ENCODE measurements at places on chromosomes 3 and 15.

DNA sequence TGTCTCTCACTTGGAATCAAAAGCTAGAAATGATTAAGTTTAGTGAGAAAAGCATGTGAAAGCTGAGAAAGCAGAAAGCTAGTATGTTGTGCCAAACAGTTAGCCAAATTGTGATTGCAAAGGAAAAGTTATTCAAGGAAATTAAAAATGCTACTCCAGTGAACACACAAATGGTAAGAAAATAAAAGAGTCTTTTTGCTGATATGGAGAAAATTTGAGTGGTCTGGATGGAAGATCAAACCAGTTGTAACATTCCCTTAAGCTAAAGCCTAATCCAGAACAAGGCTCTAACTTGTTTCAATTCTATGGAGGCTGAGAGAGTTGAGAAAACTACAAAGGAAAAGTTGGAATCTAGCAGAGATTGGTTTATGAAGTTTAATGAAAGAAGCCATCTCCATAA lies 11.8 kb downstream of the ADGRG7 start:
- DNase-seq, result no peak

- DNase-seq, result no peak
These were observed 119.5 kb downstream of the TMEM108 start for GRCh38 chr3:133157716-133158115.

- no peak for DNase-seq
These were observed 201.3 kb downstream of the ABHD5 start for GRCh38 chr3:43892061-43892460.

GRCh38 chr3:124928333-124929202 lies 6.0 kb downstream of the MUC13 start:
- peak; percentile 45 for DNase-seq

DNA sequence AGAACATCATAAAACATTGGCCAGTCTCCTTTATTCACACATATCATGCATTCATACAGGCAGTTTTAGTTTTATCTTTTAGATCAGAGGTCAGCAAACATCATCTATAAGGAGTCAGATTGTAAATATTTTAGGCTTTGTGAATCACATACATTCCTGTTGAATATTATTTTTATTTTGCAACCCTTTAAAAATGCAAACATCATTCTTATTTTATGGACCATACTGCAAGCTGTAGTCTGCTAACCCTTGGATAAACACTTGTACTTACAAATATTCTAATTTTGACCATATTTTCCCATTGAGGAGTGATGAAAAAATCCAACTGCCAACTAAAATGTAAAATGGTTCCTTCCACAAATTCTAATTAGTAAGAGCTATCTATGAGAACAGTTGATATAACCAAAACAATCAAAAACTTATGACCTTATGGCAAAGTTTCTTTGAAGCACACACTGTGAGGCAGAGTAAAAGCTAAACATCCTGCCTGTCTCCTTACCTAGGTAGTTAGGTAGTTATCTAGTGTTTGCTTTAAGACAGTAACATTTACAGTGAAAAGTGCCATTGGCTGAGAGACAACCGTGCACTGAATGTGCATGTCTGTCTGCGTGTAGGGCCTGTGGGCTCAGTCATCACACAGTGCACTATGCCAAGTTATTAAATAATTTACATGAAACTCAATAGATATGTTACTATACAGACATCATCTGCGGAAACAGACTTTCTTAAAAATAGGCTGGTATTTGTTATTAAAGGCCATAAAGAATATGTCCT lies 57.7 kb downstream of the PIK3R4 start:
- DNase-seq, result no peak

- no peak for DNase-seq
These were observed 43.6 kb upstream of the KLF13 start for GRCh38 chr15:31283043-31283442.

GRCh38 chr3:33383951-33384350 lies 56.3 kb downstream of the UBP1 start:
- no peak for DNase-seq

DNA sequence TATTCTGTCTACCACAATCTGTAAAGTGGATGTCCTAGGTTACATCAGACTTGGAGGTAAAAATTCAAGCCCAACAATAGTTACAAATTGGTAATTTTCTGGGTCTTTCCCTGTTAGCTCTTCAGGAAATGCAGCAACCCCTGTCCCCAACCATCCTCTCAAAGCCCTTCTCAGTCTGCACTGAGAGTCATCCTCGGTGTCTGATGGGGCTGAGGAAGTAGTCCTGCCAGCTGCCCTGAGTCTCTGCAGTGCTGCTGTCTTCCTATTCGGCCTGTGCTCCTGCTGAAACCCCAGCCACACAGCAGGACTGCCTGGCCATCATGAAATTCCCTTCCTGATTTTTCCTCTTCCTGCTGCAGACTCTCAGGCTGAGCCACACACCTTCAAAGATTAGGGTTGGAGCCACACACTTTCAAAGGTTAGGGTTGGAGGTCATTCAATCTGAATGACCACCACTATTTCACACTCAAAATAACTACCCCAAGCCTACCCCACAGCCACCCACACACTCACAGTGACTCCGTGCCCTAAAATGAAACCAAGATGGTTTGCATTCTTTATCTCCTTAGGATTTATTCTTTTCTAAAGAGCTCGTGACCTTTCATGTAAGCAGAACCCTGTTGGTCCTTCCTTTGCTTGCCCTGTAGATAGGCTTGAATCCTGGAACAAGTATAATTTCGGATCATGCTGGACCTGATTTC lies 17.6 kb downstream of the TRIM42 start:
- DNase-seq, result no peak

- no peak for DNase-seq
These were observed 43.5 kb downstream of the FMN1 start for GRCh38 chr15:33150971-33151370.

DNA sequence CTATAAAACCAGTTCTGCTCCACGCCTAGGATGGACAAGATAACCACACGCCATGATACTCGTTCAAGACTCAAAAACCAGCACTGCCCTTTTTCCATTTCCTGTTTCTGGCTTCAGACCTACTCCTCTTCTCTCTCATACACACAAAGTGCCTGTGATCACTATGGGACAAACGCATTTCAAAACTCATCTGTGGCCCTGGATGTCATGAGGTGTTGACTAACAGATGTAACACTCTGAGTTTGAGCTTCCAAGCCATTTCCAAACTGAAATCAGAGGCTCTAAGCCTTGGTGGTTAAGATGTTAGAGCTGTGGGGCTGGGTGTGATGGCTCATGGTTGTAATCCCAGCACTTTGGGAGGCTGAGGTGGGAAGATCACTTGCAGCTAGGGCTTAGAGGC lies 55.7 kb upstream of the LMOD3 start:
- no peak for DNase-seq

GRCh38 chr15:77021803-77022381 lies 27.0 kb downstream of the PSTPIP1 start:
- DNase-seq, result no peak

GRCh38 chr15:96360581-96361308 lies 30.2 kb downstream of the NR2F2 start:
- no peak for DNase-seq

DNA sequence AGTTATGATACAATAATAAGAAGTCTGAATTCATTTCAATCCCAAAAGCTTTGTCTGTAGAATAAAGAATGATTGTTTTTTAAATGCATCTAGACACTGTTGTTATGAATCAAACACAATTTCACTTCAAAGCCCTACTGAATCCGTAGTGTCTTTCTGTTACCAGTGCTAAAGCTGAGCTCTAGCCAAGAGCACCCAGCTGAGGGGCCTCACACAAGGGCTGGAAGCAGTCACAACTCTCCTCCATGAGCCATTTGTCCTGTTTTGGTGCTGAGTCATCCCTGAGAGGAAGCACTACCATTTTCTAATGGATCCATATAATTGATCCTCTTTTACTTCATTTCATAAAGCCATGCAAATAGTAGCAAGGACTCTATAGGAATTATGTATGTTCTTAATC lies 158.2 kb upstream of the ANKRD28 start:
- no peak for DNase-seq

Data from stimulated activated CD4-positive, alpha-beta T cell treated with anti-CD3 and anti-CD28 coated beads, Interleukin-4, amount 100 ng/mL, for 4 hours (primary cell).